Naive thymus-derived CD4-positive, alpha-beta T cell (primary cell): ENCODE measurements at places on chromosomes 1 and 21. TPM values are rescaled to one million over a fixed set of nuclear protein-coding genes. Genes with fewer than 3 reads are reported as not detected.
A peak's percentile ranks its signal among the peaks of the same experiment; 100 is the strongest.

The SYCP1 gene
- not detected for total RNA-seq

DNA sequence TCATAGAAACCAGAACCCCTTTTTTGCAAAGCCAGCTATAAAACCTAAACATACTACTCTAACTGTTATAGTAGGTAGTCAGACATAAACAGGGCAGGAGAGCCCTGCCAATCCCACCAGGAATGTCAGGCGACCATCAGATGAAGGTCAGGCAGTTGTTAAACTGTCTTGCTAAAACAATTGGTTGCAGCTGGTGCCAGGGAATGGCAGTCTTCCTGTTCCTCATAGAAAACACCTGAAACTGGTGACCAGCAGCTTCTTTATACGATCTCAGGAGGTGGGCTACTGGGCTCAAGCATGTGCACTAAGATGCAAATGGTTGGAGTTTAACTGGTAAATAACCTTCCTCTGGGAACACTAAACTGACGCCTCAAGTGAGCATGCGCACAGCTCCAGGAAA lies 224.1 kb downstream of the COL11A1 start:
- no peaks in the 10 kb centered on the region for H3K27me3 ChIP-seq
- no peaks in the 10 kb centered on the region for H3K4me1 ChIP-seq
- no peak for DNase-seq
- H3K4me3 ChIP-seq: no peak overlapping the region
- H3K27ac ChIP-seq: no peak overlapping the region

The SPRR4 gene
- not detected for total RNA-seq

- peak; percentile 19 for DNase-seq
- peak overlapping the region; percentile 93 for H3K4me3 ChIP-seq
- H3K36me3 ChIP-seq: peaks cover 4% of the 10 kb centered on the region
- H3K27me3 ChIP-seq: no peaks in the 10 kb centered on the region
These were observed 1.1 kb downstream of the TOR3A start for GRCh38 chr1:179082999-179083335.

DNA sequence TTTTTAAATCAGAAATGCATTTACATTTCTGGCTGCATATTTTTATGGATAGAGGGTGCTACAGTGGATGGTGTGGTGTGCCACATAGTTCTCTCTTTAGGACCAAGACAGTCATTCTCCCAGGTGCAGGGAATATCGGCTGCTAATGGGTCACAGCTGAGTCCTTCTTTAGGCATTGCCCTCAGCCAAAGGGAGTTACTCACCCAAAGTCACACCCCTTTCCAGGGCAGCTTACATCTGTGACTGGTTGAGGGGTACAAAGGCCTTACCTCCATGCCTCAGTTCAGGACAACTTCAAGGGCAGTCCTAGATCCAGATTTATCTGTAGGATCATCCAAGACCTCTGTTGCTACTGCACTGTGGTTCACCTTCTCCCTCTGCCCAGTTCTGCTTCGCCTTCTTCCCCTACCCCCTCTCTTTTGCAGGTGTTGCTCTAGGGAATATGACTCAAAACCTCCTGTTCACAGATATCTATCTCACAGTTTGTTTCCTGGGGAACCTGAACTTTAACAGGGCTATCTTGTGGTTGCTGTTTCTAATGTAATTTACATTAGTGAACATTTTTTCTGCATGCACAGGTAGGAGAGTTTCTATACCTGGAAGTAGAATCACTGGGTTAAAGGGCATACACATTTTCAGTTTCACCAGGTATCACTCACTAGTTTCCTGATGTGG lies 413.9 kb downstream of the RPS6KC1 start:
- H3K27ac ChIP-seq: no peak overlapping the region
- H3K36me3 ChIP-seq: no peaks in the 10 kb centered on the region
- no peak overlapping the region for H3K4me3 ChIP-seq
- no peaks in the 10 kb centered on the region for H3K27me3 ChIP-seq

DNA sequence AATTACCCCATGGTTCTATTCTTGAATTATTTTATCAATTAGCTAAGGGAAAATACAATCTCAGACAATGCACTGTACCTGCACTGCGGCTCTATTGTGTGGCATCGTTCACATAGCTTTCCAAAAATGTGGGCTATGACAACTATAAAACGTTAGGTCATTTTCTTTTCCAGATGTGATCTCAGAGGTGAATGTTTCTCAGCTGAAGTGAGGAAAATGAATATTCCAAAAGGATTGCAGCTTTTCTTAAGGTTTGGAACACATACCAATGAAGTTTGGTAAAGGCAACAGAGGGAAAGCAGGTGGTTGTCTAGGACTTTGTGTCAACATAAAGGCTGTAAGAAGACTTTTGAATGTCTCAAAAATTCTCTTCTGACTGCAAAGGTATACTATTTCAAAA lies 105.5 kb downstream of the NRIP1 start:
- DNase-seq: no peak
- no peak overlapping the region for H3K4me3 ChIP-seq
- H3K27me3 ChIP-seq: no peaks in the 10 kb centered on the region
- H3K4me1 ChIP-seq: no peaks in the 10 kb centered on the region
- no peak overlapping the region for H3K27ac ChIP-seq

DNA sequence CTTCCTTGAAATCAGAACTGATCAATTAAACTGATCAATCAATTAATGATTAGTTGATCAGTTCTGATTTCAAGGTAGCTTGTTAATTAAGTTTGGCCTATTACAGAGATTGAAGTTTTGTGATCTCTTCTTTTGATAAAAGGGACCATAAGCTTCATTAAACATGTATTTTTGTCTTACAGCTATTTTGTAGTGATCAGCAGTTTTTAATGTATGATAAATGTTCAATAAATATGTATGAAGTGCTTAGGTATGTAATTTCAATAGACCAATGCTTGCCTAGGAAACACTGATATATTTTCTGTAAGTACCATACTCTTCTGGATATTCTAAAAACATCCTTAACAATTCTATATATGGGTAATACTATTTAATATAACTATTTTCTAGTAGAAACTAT lies 569.6 kb downstream of the BRINP3 start:
- no peaks in the 10 kb centered on the region for H3K4me1 ChIP-seq
- H3K27me3 ChIP-seq: no peaks in the 10 kb centered on the region
- DNase-seq: no peak
- no peak overlapping the region for H3K27ac ChIP-seq
- H3K36me3 ChIP-seq: no peaks in the 10 kb centered on the region

DNA sequence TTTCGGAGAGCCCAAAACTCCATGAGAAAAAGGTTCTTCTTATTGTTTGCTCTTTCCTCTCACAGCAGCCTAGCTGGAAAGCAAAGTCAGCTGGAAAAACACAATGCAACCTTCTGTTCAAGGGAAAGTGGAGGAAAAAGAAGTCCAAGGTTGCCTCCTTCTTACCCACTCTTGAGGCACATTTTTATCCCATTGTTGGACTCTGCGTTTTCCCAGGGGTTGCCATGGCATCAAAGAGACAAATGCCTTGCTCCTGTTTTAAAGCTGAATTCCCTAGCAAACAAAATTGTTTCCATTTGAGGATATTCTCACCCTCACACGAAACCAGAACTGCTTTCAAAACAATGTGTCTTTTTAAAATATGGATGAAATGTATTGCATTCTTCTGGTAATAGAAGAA lies 45.1 kb upstream of the PALMD start:
- H3K4me3 ChIP-seq: no peak overlapping the region
- no peaks in the 10 kb centered on the region for H3K4me1 ChIP-seq
- no peaks in the 10 kb centered on the region for H3K27me3 ChIP-seq
- no peak overlapping the region for H3K27ac ChIP-seq
- no peak for DNase-seq

DNA sequence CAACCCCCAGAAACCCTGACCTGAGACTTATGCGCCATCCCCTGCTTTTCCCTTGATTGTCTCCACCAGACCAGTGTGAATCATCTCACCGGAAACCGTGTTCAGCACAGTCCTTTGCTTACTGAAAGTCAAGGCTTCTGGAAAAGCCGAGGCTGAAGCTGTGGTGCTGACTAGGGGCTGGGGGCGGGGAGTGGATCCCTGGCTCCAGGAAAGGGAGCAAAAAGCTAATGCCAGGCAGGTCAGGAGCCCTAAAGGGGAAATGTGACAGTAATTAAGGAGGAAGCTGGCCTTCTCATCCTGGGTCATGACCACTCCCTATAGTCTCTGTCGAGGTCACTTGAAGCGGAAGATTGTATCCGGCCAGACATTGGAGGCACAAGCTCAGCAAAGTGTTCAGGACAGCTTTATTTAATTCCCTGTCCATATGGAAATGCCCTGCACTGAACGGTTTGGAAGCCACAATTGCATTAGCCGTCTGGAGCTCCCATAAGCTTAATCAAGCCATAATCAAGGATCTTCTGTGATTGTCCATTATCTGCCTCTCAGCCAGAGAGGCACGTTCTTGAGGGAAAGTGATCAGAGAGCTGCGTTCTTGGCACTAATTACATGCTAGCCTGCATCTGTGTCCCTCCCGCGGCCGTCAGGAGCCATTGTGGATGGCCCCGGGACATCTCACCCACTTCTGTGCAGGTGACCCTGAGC lies 403.6 kb downstream of the RRAGC start:
- no peak for DNase-seq
- no peaks in the 10 kb centered on the region for H3K4me1 ChIP-seq
- H3K4me3 ChIP-seq: no peak overlapping the region
- H3K27me3 ChIP-seq: no peaks in the 10 kb centered on the region
- no peak overlapping the region for H3K27ac ChIP-seq

- H3K27ac ChIP-seq: no peak overlapping the region
- H3K36me3 ChIP-seq: no peaks in the 10 kb centered on the region
- DNase-seq: no peak
- H3K4me1 ChIP-seq: no peaks in the 10 kb centered on the region
These were observed 12.7 kb upstream of the S100A8 start for GRCh38 chr1:153403421-153404085.

DNA sequence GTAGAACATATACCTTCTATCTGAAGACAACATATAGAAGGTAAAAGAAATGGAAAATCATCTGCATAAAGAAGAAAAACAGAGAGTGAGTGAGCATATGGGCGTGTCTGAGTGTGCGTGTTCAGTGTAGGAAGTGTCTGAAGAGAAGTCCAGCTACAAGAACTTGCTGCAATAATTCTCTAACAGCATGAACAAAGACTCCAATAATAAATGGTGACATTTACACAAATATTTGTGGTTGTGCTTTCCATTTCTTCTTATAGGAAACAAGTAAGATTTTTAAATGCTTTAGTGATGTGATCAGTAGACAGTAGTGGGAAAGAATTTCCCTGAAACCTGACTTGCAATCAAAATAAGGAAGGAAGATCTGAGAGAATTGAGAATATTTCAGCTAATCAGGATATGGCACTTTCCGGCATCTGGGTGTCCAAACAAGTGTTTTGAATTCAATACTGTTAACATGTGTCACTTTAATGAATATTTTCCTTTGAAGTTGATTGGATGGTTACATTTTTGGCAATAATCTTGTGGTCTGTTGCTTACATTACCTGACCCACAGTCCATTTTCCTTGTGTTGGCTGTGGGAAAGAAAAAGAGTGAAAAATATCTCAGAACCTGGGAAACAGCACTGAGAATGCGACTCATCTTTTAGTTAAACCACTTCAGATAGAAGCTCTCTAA lies 154.0 kb downstream of the TGFB2 start:
- DNase-seq: no peak
- no peak overlapping the region for H3K4me3 ChIP-seq
- no peaks in the 10 kb centered on the region for H3K27me3 ChIP-seq
- no peaks in the 10 kb centered on the region for H3K36me3 ChIP-seq

GRCh38 chr1:22325531-22326371 lies 125.9 kb upstream of the ZBTB40 start:
- no peaks in the 10 kb centered on the region for H3K36me3 ChIP-seq
- H3K4me3 ChIP-seq: no peak overlapping the region
- DNase-seq: no peak
- H3K27me3 ChIP-seq: no peaks in the 10 kb centered on the region
- H3K27ac ChIP-seq: no peak overlapping the region

GRCh38 chr1:89754518-89754917 lies 66.3 kb upstream of the LRRC8D start:
- H3K36me3 ChIP-seq: no peaks in the 10 kb centered on the region
- H3K4me3 ChIP-seq: no peak overlapping the region
- H3K27me3 ChIP-seq: no peaks in the 10 kb centered on the region

The PEAR1 gene
- total RNA-seq: 0.32 TPM

GRCh38 chr1:152170287-152170905 lies 11.4 kb upstream of the RPTN start:
- no peaks in the 10 kb centered on the region for H3K27me3 ChIP-seq
- H3K4me1 ChIP-seq: no peaks in the 10 kb centered on the region
- no peak for DNase-seq
- no peak overlapping the region for H3K27ac ChIP-seq
- H3K36me3 ChIP-seq: no peaks in the 10 kb centered on the region

DNA sequence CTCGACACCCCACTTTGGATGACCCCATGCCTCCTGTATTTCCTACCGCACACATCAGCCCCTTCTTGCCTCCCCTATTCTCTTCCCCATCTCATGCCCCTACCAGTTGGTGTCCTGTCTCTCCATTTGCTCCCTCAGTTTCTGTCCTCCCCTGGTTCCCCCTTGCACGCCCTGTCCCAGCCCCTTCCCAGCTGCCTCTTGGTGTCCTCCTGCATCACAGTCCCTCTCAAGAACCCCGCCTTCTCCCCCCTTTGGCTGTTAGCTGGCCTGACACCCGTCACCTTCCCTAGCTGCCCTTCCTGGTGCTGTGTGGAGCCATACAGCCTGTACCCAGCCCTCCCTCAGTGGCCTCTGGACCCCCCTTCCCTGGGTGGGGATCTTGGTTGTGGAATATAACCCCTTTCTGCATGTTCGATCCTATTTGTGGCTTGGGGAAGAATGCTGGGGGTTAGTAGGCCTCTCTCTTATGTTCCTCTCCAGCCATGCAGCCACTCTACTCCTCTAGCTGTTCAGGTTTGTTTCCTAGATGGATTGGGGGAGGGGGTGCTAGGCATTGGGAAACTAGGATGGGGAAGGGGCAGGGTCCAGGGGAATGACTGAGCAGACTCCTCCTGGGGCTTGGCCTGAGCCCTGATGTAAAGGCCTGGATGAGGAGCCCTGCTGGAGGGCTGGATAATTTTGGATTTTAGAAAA lies 41.4 kb upstream of the NFASC start:
- no peaks in the 10 kb centered on the region for H3K4me1 ChIP-seq
- DNase-seq: no peak
- no peak overlapping the region for H3K4me3 ChIP-seq
- no peaks in the 10 kb centered on the region for H3K27me3 ChIP-seq

DNA sequence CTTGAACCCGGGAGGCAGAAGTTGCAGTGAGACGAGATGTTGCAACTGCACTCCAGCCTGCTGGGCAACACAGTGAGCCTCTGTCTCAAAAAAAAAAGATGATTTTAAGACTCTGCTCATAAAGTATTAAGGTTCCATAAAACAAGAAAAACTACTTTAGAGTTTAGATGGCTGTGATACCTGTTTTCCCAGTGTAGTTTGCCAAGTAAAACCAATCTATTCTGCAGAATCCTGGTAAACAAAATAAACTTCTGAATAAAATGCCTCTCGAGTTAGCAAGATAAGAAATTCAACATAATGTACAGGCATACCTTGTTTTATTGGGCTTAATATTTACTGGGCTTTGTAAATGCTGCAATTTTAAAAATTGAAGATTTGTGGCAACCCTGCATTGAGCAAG lies 30.8 kb downstream of the LTN1 start:
- peaks cover 11% of the 10 kb centered on the region for H3K36me3 ChIP-seq
- no peak for DNase-seq
- H3K4me1 ChIP-seq: no peaks in the 10 kb centered on the region
- no peaks in the 10 kb centered on the region for H3K27me3 ChIP-seq
- H3K27ac ChIP-seq: no peak overlapping the region
- H3K4me3 ChIP-seq: no peak overlapping the region
